ENCODE measurements at places on chromosomes 1 and 21.

- DNase-seq: no peak
These were observed 1057.3 kb downstream of the ADGRL2 start for GRCh38 chr1:82858031-82858430.

DNA sequence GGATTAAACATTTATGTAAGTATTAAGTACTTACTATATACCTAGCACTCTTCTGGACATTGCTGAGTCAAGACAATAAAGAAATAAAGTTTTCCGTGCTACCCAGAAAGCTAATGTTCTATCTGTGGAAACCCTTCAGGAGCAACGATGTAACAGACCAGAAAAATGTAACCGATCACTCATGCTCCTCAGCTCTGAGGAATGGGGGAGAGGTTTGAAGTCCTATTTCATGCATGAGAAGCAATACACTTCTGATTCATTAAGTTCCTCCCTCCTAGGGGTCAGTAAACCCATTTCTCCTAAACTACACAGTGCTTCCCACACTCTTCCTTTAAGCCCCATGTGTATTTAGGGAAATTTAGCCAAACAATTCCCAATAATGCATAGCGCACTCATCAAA, 25.6 kb upstream of the KAZN start:
- no peak for DNase-seq

DNA sequence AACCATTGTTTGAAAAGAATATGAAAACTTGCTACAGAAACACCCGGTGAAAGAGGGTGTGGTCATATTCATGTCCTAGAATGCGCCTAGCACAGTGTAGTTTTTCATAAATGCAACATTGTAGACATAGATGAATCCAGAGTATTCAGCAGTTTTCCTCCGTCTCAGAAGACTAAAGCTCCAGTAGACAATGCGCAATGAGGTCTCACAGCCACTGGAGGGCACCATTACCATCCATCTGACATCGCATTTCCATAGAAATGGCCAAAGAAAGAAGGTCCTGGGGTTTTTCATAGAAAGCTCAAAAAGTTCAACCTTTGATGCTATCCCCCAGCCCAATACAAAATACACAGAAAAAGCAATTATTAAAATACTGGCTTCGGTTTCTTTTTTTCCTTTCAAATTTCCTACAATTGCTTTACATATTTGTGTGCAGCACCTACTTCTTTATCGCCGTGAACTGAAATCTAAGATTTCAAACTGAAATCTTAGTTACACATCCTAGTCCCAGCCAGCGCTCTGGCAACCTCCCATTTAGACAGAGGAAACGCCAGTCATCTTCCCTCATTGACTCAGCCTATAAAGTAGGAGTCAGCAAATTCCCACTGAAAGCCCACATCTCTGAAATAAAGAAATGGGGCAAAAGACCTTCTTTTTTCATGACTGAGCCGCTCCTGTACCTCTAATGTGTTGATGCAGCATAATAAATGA, 3.9 kb upstream of the CD58 start:
- DNase-seq: peak; percentile 82

GRCh38 chr1:4761324-4761723, 106.9 kb downstream of the AJAP1 start:
- no peak for DNase-seq

DNA sequence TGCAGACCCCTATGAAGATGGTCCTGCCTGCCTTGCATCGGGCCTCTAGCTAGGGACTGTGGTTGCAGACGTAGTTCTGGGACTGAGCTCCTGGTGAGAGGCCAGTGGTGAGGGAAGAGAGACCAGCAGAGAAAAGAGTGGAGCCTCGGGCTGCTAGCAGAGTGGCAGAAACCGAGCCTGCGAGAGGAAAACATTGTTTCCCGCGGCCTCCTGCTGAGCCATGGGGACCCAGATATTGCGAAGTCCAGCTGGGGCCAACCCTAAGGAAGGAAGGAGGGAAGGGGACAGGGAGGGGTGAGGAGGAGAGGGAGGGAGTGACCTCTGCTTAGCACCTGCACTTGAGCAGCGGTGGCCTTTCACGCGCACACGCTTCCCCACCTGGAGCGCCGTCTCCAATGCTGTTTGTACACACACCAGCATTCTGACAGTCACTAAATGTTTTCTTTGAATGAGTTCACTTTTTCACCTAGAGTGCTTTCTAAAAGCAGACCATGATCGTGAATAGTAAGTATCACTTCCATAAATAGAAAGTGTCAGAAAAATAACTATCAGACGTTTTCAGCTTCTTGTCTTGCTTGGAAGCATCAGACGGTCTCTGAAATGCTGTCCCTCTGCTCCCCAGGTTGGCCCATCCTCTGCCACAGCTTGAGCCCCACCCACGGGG, 2.5 kb upstream of the FNDC10 start:
- no peak for DNase-seq

- no peak for DNase-seq
These were observed 5.0 kb downstream of the WNT3A start for GRCh38 chr1:228011721-228012311.
